ENCODE measurements at places on chromosomes 7 and 10. TPM values are rescaled to one million over a fixed set of nuclear protein-coding genes. Genes with fewer than 3 reads are reported as not detected.

The BMPER gene
- total RNA-seq: not detected

The FGL2 gene
- 4.4 TPM for total RNA-seq

The SFR1 gene
- total RNA-seq: 12.1 TPM

The IFIT1B gene
- not detected for total RNA-seq

The MKLN1 gene
- 44.2 TPM for total RNA-seq

The PRPF18 gene
- total RNA-seq: 25.6 TPM

The AKR1C4 gene
- total RNA-seq: not detected

The OR2A12 gene
- not detected for total RNA-seq

The ATP6V0A4 gene
- total RNA-seq: 0.66 TPM

The UNCX gene
- not detected for total RNA-seq

The SFTPD gene
- total RNA-seq: not detected

The PAX4 gene
- total RNA-seq: not detected

The KCND2 gene
- not detected for total RNA-seq

The RPEL1 gene
- total RNA-seq: not detected

The CYP3A4 gene
- not detected for total RNA-seq

The CLCN1 gene
- total RNA-seq: 0.07 TPM

The GLI3 gene
- 0.02 TPM for total RNA-seq

The PRLHR gene
- total RNA-seq: not detected

The BET1 gene
- 22.7 TPM for total RNA-seq

The NYAP1 gene
- not detected for total RNA-seq

The SH2B2 gene
- 1.3 TPM for total RNA-seq

The CNNM1 gene
- 0.29 TPM for total RNA-seq

The SEMA3D gene
- not detected for total RNA-seq

The LOXL4 gene
- not detected for total RNA-seq

The WEE2 gene
- 0.12 TPM for total RNA-seq

The NUDT13 gene
- 0.42 TPM for total RNA-seq

The PAPOLB gene
- total RNA-seq: not detected

The ANKRD26 gene
- total RNA-seq: 5.7 TPM

The LEP gene
- not detected for total RNA-seq

The SLC26A3 gene
- total RNA-seq: not detected

The CLEC2L gene
- total RNA-seq: not detected

The SEMA4G gene
- total RNA-seq: 0.85 TPM

The C1QL3 gene
- total RNA-seq: not detected

The DEPP1 gene
- 4.4 TPM for total RNA-seq

The CYP26A1 gene
- not detected for total RNA-seq

The PTPRN2 gene
- 2.5 TPM for total RNA-seq

The ASB10 gene
- not detected for total RNA-seq

The STRIP2 gene
- 40.2 TPM for total RNA-seq

The ZNF786 gene
- total RNA-seq: 9.3 TPM

The UTF1 gene
- total RNA-seq: not detected

The TMEM196 gene
- not detected for total RNA-seq

The MSS51 gene
- 3.8 TPM for total RNA-seq

The ARHGAP22 gene
- not detected for total RNA-seq

The MKX gene
- 0.17 TPM for total RNA-seq

The GPRIN2 gene
- not detected for total RNA-seq

The GRID2IP gene
- total RNA-seq: 0.10 TPM

The OR9A2 gene
- not detected for total RNA-seq

The NKX2-3 gene
- total RNA-seq: not detected

The EN2 gene
- total RNA-seq: not detected

All from T-helper 1 cell treated with Interleukin-12 subunit alpha and Interleukin-12 subunit beta and Interleukin-4 antibody, amounts not matched to agents 30 ng/mL and 1 ng/mL, for 36 hours (primary cell).